ENCODE measurements at places on chromosomes 2 and 18.

DNA sequence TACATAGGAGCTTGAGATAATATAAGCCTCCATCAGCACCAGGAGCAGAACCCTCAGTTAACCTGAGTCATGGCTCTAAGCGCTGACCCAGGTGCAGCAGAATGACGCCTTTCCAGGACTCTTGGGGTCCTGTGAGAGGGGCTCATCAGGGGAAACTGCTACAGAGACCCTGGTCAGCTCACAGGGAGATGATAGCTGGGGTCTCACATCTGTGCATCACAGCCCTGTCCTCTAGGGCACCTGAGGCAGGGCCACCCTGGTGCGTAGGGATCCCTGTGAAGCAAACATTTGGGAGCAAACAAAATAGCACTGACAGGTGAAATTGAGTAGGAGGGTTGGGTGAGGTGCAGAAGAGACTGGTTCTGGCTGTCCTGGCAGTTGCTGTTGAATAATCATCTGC, 219.2 kb downstream of the SH3RF3 start:
- no peak for DNase-seq

DNA sequence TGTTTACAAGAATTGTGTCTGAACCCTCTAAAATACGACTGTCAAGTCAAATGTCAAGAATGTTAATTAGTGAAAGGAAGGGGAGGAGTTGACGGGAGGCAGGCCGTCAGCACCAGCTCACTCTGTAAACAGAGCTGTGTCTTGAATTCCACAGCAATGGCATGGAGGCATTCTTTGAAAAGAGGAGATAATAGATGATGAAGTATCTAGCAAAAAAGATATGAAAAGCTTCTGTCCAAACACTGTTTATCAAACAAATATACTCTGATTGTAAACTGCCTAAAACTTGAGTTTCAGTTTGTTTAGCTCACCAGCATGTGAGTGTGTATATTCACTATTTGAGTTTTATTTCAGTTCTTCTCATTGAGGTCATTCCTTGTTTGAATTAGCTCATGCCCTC, 94.7 kb upstream of the CDC42EP3 start:
- DNase-seq = no peak

- no peak for DNase-seq
Measured at GRCh38 chr2:63654959-63655358, 66.2 kb downstream of the MDH1 start.

- no peak for DNase-seq
Measured at GRCh38 chr18:13163167-13163927, 55.2 kb upstream of the LDLRAD4 start.

DNA sequence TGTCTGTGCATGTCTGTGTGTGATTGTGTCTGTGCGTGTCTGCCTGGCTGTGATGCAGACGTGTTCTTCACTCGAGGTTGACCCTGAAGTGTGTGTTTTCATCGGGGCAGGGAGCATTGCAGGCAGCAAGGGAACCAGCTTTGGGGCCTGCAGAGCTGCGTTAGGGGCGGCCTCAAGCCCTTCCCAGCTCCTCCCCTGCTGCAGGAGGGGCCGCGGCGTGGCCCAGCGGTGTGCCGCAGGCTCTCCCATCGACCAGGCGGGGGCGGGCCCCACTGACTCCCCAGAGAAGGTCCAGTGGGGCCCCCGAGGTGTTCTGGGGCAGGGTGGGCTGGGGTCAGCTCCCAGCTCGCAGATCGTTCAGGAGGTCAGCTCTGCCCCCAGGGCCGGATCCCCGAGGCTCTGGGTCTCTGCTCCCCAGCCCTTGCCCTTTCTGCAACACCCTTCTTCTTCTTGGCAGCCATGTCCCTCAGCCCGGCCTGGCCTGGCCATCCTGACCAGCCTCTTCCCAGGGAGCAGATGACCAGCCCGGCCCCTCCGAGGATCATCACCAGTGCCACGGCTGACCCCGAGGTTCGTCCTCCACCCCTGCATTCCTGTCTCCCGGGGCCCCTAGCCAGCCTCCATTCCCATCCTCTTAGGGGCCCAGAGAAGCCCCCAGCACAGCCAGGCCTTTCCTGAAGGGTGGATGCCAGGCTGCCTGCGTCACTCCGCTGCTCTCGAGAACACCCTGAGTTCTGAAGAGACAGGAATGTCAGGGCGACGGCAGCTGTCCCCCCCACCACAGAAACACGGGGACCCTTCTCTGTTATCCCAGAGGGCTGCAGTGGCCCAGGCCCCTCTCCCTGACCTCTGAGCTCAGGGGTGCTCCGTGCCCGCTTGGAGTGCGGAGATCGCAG, 11.1 kb upstream of the KLHL30 start:
- peak; percentile 37 for DNase-seq

DNA sequence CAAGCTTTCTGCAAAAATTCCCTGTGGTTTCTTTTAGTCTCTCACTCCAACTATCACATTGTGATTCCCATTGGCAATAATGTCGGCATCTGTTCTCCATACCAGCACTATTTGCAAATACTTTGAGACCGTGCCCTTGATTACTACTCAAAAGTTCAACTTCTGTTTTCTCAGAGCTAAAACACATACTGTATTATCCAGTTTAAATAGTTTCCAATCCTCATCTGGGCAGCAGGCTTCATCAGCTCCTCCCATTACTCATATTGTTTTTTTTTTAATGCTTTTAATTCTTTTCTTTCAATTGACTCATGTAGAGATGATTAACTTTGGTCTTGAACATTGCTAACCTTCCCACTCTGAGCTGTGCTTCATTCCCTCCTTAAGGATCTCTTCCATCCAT, 135.8 kb downstream of the METTL8 start:
- DNase-seq = no peak

All from neural progenitor cell (in vitro differentiated cells).